Stimulated activated CD8-positive, alpha-beta memory T cell treated with anti-CD3 and anti-CD28 coated beads, Interleukin-4, amount 100 ng/mL, for 48 hours (primary cell): ENCODE measurements at places on chromosomes 7 and 10.

- DNase-seq = no peak
Measured at GRCh38 chr10:113523071-113523470, 29.8 kb upstream of the HABP2 start.

DNA sequence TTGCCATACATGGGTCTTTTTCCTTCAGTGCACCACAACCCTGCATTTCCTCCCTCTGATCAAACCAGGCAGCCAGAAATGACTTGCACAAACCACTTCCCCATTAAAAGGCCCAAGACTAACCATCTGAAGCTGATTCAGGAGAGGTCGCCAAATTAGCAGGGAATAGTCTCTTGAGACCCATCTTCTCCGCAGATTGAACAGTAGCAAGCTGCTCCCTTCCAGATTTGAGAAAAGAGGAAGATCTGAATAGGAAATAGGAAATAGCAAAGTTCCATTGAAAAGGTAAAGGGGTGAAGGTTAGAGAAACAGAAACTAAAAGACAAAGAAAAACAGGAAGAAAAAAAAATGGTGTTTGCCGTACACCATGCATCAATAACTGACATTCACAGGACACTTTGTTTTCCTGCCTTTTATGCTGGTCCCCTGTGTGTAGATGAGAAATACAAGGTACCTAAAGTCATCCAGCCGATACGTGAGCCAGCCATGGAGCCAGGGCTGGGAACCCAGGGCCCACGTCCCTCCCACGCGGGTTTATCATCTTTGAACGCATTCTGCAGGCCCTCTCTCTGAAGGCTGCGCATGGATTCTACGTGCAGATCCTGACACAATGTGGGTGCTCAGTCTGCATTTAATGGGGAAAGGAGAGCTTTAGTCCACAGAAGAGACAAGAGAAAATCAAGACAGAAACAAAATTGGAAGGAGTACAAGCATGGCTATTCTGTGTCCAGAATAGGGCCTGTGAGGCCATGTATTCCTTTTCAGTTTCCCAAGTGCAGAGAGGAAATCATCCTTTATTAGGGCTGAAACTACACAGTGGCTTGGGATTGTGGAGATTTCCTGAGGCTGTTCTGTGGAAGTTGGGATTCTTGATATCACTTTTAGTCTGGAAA lies 268.4 kb upstream of the NPVF start:
- no peak for DNase-seq

DNA sequence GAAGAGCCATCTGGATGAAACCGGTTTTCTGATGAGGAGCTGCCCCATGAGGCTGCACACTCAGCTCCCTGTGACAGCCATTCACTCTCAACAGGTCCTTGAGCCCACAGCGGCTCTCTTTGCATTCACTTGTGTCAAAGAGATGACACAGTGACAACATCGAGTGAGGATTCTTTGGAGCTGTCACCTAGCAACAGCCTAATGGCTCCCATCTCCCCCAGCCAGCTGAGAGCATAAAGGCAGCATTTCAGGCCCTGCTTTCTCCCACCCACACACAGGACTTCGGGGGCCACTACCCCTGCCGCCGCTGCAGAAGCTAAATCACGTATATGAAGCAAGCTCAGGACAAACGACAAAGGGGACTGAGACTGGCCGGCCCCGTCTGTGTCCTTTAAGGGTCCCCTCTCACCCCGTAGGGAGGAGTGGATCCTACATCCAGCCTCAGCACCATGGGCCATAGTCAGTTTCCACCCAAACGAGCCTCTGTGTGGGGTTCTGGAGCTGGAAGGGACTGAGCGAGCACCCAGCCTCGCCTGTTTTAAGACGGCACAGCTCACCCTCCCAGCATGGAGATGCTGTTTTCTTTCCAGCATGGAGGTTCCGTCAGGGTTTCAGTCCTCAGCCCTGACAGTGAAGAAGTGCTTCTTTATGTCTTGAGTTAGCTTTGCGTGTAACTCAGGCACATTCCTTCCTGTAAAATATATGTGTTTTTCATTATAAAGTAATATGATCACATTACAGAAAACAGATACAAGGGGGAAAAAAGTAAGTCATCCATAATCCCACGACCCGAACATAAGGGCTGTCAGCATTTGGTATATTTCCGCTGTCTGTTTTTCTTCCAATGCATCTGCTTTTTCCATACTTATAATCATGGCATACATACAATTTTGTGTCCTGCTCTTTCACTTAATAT lies 4.9 kb downstream of the CPA4 start:
- no peak for DNase-seq

- no peak for DNase-seq
Measured at GRCh38 chr7:17109020-17109419, 189.4 kb upstream of the AHR start.

DNA sequence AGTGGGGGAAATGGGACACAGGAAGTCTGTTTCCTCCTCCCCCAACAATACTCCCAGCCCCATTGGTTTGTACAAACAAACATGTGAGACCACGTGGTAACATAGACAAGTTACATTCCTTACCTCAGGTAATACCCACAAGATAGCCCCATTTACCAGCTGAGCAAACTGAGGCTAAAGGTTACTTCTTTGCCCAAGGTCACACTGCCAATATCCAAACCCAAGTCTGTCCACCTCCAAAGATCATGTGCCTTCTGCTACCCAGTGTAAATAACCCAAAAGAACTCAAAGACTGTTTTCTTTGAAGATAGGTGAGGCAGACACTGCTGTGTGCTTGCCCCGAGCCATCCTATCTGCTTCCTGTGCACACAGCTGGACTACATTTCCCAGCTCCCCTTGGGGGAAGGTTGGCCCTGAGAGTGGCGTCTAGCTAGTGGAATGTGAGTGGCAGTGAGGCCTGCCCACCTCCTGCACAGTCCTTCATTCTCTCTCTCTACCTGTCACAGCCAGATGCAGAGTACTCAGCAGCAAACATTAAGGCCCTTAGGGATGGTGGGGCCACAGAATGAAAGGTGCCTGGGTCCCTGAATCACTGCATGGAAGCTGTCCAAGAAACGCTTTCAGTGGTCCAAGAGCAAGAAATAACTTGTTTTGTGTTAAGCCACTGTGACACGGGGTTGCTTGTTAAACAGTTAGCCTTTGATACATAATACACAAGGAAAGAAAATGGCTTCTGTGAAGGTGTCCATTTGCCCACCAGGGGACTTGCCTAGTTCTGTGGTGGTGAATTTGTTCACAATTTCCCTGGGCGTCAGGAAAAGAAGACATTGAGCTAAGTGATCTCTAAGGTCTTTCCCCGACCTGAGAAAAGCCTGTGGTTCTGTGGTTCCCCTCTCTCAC lies 257.7 kb upstream of the NFE2L3 start:
- DNase-seq = peak; percentile 49

DNA sequence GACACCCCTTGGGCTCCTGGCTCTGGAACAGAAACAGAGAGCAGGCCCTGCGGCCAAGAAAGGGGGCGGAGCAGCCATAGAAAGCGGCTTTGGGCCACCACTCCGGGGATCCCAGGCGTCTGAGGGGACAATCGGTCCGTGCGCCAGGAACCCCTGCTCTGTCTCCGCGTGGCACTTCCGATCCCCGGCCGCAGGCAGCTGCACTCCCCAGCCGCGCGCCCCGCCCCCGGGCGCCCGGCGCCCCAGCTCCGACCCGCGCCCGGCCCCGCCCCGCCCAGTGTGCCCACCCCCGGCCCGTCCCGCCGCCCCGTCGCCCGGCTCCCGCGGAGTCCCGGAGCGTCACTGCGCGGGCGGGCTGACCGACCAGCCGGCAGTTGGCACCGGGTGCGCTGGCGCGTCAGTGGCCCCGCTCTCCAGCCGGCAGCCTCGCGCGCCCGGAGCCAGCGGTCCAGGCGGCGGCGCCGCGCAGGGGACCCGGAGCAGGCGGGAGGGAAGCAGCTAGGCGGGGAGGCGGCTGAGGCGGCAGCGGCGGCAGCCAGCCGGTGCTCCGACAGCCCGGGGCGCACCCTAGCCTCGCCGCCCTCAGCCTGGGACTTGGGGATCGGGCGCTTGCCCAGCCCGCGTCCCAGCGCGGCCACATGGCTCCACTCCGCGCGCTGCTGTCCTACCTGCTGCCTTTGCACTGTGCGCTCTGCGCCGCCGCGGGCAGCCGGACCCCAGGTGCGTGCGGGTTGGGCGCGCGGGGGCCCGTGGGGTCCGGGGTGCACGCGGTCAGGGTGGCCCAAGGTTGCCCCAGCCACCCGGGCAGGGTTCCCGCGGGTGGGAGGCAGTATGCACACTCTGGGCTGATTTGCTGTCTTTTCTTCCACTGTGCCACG lies at the start of gene ADAMTS14:
TSS of gene ADAMTS14 (plus strand) at position 342 of the 878 bp plus-strand sequence. CDS start at position 639, 297 bp downstream.
- peak; percentile 43 for DNase-seq

GRCh38 chr10:43880160-43880559 lies 231.5 kb upstream of the ZNF32 start:
- no peak for DNase-seq

GRCh38 chr10:10493833-10494232 lies 523.8 kb upstream of the CELF2 start:
- DNase-seq = no peak

DNA sequence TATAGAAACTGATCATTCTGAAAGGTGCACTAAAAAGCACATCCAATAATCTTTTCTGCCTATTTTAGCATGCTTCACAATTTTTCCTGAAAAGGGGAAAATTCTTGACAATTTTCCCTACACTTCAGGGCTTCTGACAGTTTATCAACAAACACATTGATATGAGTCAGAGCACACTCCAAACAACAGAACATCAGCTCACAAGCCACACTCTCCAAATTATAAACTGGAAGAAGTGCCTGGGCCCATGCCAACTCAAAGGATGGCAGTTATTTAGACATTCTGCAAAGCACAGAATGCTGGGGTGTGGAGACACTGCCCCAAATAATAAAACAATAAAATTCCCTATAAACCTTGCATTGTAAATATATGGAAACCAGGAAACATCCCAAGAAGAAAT lies 90.8 kb downstream of the ELAPOR2 start:
- DNase-seq = no peak

GRCh38 chr7:143374561-143374960 lies 6.6 kb upstream of the ZYX start:
- DNase-seq = no peak

DNA sequence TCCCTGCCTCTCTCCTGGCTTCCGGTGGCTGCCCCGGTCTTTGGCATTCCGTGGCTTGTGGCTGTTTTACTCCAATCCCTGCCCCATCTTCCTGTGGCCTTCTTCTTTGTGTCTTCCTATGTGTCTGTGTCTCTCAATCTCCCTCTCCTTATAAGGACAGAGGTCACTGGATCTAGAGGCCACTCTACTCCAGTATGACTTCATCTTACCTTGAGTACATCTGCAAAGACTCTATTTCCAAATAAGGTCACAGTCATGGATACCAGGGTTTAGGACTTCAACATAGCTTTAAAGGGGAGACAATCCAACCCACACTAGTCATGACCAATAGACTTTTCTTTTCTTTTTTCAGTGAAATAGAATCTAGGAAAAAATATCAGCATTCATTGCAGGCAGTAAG lies 153.3 kb upstream of the INSYN2A start:
- no peak for DNase-seq
